ENCODE measurements at places on chromosomes 2 and 18.

- DNase-seq, result no peak
Measured at GRCh38 chr2:97737421-97738178, 24.2 kb downstream of the ZAP70 start.

DNA sequence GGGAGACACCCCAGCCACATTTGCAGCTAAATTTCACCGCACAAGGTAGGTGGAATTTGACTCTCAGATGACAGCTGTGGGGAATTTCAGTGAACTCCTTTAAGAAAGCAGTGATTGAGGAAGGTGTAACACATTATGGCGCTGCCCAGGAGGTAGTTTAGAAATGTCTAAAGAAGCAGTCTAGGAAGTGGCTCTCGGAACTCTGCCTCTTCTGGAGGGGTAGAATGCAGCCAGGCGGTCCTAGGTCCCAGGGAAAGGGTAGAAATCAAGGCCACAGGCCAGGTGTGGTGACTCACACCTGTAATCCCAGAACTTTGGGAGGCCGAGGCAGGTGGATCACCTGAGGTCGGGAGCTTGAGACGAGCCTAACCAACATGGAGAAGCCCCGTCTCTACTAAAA lies 179.0 kb upstream of the HAAO start:
- no peak for DNase-seq

DNA sequence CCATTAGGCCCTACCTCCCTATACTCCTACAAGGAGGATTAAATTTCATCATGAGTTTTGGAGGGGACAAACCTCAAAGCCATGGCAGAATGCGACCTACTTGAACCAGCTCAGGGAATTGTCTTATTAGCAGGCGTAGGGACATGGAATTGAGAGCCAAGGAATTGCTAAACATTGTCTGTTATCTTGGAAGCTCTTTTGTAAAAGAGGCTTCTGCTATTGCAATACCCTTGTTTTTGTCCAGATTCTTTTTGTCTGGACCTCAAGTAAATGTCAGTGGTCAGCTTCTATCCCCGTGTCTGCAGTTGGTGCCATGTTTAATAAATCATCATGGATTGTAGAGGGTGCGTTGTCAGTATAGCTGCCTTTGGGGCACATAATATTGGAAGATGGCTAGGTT lies 62.3 kb downstream of the RHBDD1 start:
- DNase-seq, result no peak

DNA sequence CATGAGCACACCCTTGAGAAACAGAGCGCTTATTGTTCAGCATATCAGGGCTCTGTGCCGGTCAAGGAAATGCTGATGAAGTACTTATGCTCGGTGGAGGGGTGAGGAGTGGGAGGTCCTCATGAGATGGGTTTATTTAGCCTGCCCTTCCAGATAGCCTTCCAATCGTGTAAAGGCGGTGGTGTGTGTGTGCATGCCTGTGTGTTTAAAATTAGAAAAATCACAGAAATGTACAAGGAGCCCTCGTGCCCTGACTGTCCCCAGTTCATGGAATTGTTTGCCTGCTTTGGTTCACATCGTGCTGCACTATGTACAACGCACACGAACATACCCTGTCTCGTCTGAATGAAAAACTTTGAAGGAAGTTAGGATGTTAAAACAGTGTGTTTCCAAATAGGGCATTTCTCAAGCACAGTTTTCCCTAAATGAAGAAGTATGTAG lies 158.6 kb downstream of the AQP4 start:
- no peak for DNase-seq

GRCh38 chr2:217415316-217415715 lies 555.5 kb upstream of the TNP1 start:
- DNase-seq, result no peak

DNA sequence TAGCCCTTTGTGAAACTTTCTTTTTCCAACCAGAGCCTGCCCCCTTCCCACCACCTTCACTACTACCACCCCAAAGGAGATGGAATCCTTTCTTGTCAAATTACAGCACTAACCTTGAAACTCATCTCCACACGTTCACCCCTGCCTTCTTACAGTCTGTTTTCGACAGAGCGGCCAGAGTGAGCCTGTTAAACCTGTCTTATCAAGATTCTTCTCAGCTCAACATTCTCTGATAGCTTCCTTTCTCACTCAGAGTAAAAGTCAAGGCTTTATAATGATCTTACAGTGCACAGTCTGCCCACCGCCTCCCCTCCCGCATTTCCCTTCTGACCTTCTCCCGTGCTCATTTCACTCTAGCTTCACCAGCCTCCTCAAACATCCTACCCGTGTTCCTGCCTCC lies 56.0 kb downstream of the ARHGAP25 start:
- DNase-seq, result no peak

- DNase-seq, result no peak
Measured at GRCh38 chr2:238835726-238836301, 12.1 kb upstream of the TWIST2 start.

GRCh38 chr2:205138735-205139134 lies 543.6 kb upstream of the NRP2 start:
- no peak for DNase-seq

DNA sequence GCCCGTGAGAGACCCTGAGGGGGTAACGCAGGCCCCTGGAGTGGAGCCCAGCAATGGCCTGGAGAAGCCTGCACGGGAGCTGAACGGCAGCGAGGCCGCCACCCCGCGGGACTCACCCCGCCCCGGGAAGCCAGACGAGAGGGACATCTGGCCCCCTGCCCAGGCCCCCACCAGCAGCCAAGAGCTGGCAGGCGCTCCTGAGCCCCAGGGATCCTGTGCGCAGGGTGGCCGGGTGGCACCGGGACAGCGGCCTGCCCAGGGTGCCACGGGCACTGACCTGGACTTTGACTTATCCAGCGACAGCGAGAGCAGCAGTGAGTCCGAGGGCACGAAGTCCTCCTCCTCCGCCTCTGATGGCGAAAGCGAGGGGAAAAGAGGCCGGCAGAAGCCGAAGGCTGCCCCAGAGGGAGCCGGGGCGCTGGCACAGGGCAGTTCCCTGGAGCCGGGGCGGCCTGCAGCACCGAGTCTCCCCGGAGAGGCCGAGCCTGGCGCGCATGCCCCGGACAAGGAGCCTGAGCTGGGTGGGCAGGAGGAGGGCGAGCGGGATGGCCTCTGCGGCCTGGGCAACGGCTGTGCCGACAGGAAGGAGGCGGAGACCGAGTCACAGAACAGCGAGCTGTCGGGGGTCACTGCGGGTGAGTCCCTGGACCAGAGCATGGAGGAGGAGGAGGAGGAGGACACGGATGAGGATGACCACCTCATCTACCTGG lies 35.1 kb downstream of the CTDP1 start:
- DNase-seq, result no peak

DNA sequence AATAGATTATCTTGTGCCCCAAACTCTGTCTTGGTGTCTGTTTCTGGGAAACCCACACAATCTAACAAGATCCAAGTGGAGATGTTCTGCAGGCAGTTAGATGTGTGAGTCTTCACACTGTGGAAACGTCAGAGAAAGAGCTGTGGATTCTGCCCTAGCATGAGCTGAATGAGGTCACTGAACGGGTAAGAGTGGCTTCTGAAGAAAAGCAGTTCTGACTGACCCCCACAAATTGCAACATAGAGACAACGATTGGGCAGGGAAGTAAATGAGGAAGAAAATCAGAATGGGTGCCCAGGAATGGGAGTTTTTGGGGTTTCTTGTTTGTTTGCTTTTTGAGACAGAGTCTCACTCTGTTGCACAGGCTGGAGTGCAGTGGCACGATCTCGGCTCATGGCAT lies 12.9 kb upstream of the RPL37A start:
- no peak for DNase-seq

GRCh38 chr2:135056790-135057189 lies 4.7 kb downstream of the RAB3GAP1 start:
- no peak for DNase-seq

DNA sequence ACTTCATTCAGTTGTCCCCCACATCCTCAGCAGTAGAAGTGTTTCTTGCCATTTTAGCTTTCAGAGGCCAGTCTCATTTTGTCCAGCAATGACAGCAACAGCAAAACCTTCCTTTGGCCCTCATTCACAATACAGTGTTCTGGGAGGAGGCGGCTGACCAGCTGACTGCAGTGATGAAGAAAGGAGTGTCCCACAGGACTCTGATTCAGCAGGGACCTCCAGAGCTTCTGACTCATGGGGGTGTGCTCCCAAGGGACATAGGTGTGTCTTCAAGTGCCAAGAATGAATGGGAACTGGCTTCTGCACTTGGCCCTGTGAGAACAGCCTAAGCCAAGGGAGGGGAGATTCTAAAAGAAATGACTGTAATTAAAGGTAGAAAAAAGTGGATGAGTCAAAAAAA lies 147.0 kb upstream of the PELI1 start:
- no peak for DNase-seq

GRCh38 chr2:85042330-85042729 lies 71.4 kb downstream of the KCMF1 start:
- DNase-seq, result no peak

GRCh38 chr2:161223139-161223732 lies 63.0 kb downstream of the TANK start:
- DNase-seq, result peak; percentile 28

DNA sequence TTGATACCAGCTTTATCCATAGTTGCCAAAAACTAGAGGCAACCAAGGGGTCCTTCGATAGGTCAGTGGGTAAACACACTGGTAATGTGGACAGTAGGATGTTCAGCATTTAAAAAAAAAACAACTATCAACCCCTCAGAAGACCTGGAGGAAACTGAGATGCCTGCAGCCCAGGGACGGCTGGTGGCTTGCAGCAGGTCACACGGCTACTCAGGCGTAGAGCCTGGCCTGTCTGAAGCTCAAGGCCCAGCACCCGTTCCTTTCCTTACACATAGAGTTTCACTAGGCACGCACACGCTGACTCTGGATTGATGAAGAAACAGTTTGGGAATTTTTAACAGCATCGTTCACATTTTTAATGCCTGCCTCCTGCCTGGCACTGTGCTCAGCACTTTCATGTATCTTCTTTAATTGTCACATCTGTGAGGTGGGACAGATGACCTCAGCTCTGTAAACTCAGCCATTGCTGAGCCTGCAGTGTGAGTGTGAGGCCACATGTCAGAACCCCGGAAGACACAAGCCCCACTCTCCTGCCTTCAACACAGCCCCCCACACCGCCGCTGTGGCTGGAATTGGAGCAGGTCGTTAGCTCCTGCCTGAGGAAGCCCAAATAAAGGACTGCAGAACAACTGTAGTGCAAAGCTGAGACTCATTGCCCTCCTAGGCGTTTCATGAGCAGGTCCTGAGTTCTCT lies 40.7 kb downstream of the TRAPPC12 start:
- no peak for DNase-seq

GRCh38 chr2:196980001-196980400 lies 53.5 kb upstream of the PGAP1 start:
- DNase-seq, result peak; percentile 35

DNA sequence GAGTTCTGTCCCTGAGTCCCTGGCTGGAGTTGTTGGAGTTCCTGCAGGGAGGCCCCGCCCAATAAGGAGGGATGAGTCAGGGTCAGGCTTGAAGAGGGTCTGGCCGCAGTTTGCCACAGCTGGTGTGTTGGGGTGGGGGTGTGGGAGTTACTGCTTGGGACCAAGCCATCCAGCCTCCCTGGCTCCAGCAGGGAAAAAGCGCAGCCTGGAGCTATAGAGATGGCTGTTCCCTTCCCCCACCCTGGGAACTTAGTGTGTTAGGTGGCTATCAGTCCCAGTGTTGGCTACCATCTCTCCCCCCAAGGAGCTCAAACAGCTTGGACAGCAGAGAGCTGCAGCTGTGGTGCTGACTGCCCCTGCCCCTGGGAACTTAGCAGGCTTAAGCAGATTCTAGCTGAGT lies 13.2 kb upstream of the TANK start:
- DNase-seq, result no peak

- peak; percentile 32 for DNase-seq
Measured at GRCh38 chr18:79241755-79242154, 154.0 kb upstream of the NFATC1 start.

DNA sequence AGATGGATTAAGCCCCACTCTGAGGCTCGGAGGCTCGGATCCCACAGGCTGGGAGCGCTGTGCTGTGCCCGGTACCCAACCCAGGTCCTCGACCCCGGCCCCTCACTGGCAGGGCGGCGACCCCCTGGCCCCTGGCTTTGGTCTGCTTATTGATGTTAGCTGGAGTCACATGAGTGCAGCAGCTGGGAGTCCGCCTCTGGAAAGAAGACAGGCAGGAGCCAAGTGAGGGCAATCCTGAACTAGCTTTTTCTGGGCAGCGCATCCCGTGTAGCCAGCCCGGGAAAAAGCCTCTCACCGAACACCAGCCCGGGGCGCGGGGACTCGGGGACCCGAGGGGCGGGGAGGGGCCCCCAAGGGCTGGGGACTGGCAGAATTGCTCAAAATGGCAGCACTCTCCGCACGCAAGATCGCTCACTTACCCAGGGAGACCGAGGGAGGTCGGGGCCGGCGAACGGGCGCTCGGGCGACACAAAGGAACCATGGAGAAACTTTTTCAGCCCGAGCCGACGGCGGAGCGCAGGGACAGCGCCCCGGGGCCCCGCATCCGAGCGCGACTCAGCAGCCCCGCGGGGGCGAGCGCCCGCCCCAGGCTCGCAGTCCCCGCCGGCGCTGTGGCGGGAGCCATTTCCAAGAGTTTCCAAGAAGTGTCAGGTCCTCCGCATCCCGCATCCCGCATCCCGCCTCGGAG lies 567 bp downstream of the TMEM200C start:
- DNase-seq, result no peak

- DNase-seq, result no peak
Measured at GRCh38 chr2:221533299-221533698, 38.8 kb downstream of the EPHA4 start.

GRCh38 chr2:98607741-98608115 lies 584 bp downstream of the COA5 start:
- no peak for DNase-seq

- DNase-seq, result no peak
Measured at GRCh38 chr2:112973156-112973555, 4.7 kb upstream of the IL36G start.

DNA sequence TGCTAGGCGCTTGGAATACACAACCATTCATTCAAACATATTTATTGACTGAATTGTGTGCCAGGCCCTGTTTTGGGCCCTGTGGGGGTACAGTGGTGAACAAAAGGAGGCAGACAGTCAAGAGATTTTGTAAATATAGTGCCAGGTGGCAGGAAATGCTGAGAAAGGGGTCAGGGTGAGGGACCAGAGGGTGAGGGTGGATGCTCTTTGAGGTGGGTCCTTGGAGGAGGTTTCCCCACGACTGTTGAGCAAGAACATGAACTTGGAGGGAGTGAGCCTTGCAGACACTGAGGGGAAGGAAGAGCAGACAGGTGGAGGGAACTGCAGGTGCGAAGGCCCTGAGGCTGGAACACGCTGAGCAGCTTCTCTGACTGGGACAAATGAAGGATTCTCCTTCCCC lies 40.7 kb downstream of the ODC1 start:
- peak; percentile 7 for DNase-seq

GRCh38 chr2:61759718-61760117 lies 94.1 kb downstream of the FAM161A start:
- DNase-seq, result no peak

GRCh38 chr2:149773006-149773405 lies 185.4 kb upstream of the MMADHC start:
- no peak for DNase-seq

- DNase-seq, result no peak
Measured at GRCh38 chr2:108805782-108806181, 19.2 kb downstream of the CCDC138 start.
